Urothelium cell line (cell line): ENCODE measurements at places on chromosomes 1 and 21.
A peak's percentile ranks its signal among the peaks of the same experiment; 100 is the strongest.

GRCh38 chr1:64323882-64324281 is 120.5 kb downstream of the UBE2U start:
- no peak for DNase-seq

- peak; percentile 40 for DNase-seq
These were observed 668 bp downstream of the RNF11 start for GRCh38 chr1:51236531-51237350.

DNA sequence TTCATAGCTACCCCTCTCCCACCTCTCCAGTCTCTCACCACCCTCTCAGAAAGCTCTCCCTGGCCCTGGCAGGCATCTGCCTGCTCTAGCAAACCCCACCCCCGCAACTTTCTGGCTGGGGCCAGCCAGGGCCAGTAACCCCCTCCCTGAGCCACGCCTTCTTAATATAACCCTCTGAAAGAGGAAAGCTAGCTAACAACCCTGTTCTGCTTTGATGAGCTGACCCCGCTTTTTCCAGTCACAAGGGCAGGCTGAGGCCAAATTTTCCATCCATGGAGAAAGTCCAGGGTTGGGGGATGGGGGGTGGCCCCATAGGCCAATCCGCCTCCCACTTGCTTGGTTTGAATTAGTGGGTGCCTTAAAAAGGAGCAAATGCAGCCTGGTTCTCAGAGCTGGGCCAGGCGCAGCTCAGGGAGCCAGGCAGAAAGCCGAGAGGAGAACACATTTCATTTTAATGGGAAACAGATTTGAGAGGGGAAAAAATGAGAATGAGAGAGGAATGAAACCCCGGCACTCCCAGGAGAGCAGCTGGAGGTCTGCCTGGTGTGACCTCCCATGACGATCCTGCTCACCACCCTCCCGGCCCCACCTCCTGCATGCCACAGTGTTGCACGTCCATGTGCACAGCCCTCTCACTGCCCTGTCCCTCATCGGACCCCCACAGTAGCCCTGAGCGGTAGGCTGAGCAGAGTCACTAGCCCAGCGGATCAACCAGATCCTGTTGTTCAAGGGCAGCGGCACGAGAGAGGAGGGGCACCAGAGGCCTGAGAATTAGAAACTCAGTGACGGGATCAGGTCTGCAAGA is 62.3 kb downstream of the OPTC start:
- peak; percentile 38 for DNase-seq

DNA sequence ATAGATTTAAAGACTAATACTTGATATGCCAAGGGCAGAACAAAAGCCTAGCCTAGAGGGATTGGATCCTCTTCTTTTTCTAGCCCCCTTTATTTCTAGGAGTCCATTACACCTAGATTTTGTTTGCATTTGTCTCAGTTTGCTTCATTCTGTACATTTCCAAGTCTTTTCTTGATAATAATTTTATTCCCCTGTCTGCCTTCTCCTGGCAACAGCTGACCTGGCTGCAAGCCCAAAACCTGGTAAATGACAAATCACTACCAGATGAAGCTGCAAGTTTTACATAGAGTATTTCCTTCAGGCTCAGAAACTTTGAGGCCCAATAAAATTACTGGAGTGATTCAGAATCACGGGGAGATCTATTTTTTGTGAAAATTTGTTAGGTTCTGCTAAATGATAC is 36.5 kb upstream of the LHX8 start:
- peak; percentile 21 for DNase-seq

DNA sequence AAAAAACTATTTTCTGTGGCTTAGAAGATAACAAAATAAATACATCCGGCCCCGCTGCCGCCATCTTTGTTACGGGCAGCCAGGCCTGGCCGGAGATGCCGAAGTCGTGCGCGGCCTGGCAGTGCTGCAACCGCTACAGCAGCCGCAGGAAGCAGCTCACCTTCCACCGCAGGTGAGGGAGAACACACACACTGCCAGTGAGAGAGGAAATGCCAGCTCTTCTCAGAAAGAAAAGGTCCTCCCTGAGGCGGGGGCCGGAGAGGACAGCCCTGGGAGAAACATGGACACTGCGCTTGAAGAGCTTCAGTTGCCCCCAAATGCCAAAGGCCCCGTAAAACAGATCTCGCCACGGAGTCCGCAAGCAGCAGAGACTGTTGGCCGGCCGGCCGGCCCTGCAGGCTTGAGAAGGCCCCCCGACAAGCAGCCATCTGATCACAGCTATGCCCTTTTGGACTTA is 323.2 kb downstream of the AMY1C start:
- no peak for DNase-seq
